Amniotic epithelial cell (primary cell): ENCODE measurements at places on chromosomes 11 and 22.

GRCh38 chr11:90428836-90429235, 206.0 kb upstream of the CHORDC1 start:
- DNase-seq: no peak

DNA sequence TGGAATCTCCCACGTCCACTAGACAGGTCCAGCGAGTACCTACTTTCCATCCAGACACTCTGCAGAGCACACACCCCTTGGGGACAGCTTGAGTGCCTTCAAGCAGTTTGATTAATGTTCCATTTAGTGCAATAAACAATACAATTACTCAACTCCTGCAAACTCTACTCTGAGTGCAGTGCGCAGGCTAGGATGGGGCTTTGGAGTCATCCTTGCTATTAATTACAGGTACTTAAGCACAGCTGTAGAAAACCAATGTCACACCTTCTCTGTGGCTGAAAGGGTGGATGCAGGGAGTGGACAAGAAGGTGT, 82.6 kb downstream of the MN1 start:
- no peak for DNase-seq

DNA sequence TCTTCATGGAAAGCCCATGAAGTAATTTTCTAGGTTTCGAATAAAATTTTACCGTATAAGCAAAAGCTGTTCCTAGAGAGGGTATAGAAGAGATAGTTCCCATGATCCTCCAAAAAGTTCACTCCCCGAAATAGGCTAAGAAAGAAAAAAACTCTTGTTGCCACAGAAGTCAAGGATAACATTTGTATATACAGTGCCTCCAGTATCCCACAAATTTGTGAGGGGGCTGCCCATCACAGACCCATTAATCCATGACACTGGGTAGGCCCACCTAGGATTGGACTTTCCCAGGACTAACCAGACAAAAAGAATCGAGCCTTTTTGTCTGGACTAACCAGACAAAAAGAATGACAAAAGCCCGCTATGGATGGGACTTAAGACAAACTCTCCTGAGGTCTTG, 233.0 kb downstream of the DDX10 start:
- no peak for DNase-seq

GRCh38 chr11:23711981-23712380, 784.9 kb upstream of the LUZP2 start:
- DNase-seq: no peak

- no peak for DNase-seq
Measured at GRCh38 chr11:120231963-120232362, 8.0 kb upstream of the POU2F3 start.

DNA sequence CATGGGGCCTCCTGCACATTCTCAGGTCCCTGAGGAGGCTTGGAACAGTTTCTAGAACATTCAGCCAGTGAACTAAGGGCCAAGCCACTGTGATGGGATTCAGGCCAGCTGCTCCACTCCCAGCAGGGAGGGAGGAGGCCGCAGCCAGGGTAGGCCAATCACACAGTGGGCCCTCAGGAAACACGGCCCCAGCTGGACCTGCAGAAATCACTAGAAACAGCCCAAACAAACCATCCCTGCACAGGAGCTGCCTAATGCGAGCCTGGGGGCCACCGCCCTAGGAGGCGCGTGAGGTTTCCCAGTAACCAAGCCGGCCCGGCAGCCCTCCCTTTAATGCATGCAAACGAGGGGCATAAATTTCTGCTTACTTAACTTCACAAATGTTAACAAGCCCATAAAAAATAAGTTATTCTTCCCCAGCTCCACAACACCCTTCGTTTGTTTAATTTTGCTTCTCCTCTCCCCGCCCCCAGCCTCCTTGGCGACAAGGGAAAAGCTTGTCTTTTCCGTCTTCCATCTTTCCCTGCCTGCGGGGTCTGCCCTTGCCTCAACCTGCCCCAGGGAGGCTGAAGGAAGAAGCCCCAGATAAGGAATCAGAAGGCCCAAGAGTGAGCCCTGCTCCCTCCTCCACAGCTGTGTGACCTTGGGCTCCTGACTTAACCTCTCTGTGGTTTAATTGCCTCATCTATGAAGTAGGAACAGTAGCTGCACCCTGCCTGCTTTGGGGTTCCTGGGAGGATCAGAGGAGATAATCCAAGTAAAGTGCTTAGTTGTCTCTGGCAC, 25.7 kb downstream of the ELFN2 start:
- DNase-seq: peak; percentile 21

- DNase-seq: no peak
Measured at GRCh38 chr11:34314176-34314575, 43.6 kb downstream of the ABTB2 start.

DNA sequence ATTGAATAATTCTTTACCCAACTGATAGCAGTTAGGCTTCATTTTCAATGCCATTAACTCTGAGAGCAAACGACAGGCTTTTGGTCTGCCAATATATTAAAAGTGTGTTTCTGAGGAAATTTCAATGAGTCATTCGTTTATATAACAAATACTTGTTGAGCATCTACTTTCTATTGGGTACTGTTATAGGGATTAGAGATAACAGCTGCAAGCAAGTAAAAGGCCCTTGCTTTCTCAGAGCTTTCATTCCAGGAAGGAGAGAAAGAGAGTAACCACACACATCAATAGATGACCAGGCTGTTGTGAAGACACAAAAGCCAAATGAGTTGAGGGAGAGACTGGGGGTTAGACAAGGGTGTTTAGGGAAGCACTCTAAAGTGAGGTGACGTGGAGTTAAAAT, 35.7 kb downstream of the CD44 start:
- peak; percentile 85 for DNase-seq

- DNase-seq: no peak
Measured at GRCh38 chr11:30045921-30046577, 29.2 kb upstream of the KCNA4 start.

DNA sequence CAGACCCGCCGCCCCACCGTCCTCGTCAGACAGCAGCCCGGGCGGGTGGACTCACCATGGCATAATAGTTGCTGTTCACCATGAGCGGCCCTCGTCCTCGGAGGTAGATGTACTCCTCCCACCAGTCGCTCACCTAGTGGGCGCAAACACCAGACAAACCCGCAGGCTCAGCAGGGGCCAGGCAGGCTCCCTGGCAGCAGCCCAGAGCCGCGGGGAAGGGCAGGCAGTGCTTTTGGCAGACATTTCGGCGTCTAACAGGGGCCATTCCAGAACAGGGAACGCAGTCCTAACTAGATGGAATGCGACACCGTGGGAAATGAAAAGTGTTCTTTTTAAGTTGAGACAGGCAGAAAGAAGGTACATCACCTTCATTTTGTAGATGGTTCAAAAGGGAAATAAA, 44.9 kb downstream of the CPT1A start:
- no peak for DNase-seq

- DNase-seq: peak; percentile 97
Measured at GRCh38 chr11:66694732-66695207, 17.1 kb upstream of the RBM4B start.

- no peak for DNase-seq
Measured at GRCh38 chr11:124297921-124298320, 15.8 kb downstream of the OR8D1 start.

DNA sequence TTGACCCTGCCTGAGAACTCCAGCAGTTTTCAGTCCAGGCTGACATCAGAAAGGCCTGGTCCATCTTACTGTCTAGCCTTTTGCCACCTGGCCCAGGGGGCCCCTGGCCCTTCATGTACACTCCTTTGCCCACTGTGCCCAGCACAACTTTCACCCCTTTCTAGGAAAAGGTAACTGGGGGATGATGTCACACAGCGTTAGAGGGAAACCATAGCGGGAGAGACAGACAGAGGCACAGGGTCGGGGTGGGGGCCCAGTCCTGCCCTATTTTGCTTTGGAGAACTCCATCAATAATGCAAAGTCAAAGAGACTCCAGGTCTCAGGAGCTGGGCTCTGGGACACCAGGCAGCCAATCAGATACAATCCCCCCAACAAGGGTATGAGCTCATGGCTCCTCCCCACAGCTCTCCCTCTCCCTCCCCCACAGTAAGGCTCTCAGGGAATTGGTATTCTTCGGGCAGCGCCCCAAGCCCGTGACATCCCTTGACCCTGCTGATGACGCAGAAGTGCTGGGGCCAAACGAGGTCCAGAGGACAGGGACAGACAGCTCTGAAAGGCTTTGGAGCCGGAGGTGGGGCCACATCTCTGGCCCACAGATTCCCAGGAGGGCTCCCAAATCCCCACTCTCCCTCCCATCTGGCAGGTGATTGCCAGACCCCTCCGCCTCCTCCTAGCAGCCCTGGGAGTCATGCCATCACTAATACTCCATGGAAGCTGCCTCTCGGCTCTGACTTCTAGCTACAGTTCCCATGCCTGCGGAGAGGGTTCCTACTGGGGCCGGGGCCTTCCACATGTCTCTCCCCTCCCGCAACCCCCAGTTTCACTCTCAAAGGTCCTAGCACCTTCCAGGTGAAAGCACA, 5.9 kb downstream of the USP2 start:
- DNase-seq: peak; percentile 57

GRCh38 chr11:111540937-111541253, 375 bp downstream of the LAYN start:
- DNase-seq: no peak

DNA sequence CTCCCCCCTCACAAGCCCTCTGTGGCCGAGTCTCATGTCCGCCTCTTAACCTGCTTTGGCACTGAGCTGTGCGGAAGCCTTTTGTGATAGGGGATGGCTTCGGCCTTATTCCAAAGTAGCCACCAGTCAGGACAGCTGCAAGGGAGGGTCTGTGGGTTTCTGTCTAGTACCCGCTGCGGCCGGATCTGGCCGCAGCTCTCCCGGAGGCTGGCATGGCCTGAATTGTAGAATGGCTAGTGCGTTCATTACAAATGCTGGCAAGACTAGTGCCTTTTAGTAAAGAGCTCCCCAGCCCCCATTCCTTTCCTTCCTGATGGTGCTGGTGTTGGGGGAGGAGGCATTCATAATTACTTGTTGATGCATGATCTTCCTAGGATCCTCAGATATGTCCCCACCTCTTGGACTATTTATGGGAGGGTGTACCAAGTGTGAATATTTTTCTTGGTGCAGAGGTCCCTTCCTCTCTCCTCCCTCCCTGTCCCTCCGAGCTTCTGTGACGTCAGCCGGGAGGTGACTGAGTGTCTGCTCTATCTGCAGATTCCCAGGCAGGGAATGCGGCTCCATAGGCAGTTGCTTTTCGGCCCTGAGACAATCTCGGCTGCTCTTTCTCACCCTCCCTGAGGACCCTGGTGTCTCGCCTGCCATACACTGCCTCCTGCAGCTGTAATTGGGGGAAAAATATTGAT, 108.7 kb upstream of the E2F8 start:
- no peak for DNase-seq

DNA sequence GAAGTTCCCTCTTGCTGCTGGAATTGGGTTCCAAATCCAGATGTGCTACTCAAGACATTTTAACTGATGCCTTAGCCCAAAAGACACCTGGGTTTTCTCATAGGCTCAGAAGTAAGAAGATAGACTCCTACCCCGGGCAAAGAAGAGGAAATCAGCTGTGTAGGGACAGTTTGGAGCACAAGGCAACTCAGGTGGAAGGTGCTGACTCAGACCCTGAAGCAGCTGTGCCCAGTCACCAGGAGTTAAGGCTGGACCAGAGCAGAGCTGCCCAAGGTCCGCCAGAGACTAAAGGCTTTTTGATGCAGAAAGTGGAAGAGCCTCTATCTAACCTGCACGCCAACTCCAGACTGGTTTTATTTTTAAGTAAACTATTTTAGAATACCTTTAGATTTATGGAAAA, 20.6 kb upstream of the RAB1B start:
- DNase-seq: no peak

DNA sequence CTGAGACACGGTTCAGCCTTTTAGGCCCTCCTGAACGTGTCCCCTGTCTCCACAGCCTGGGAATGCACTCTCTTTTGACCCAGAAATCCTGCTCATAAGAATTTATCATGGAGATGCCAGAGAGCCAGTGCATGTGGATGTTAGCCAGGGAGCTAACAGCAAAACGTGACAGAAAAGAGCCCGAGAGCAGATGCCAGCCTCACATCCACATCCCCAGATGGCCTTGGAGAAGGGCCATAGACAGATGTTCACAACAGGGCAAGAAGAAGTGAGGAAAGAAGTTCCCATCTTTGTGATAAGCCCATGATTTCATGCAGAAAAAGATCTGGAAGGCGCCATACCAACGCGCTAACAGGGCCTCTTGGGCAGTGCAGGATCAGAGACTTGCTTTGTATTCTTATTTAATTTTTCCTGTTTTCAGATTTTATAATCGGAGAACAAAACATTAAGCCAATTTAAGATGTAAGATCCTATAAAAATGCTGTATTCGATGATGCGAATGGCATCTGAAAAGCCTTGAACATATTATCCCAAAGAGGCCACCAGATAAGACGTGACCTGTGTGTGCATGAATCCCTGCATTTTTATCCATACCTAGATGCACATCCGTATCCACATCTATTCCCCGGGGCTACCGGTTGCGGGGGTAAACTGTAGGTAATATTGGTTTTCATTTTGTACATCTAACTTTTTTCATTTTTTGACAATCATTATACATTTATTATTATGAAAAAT, 48.7 kb downstream of the IGLL5 start:
- no peak for DNase-seq

- DNase-seq: no peak
Measured at GRCh38 chr11:34337016-34337415, 20.8 kb downstream of the ABTB2 start.

- no peak for DNase-seq
Measured at GRCh38 chr11:62236187-62236586, 5.9 kb upstream of the SCGB1D2 start.

- no peak for DNase-seq
Measured at GRCh38 chr11:134560066-134560465, 148.0 kb upstream of the B3GAT1 start.

GRCh38 chr11:102886999-102887398, 12.2 kb upstream of the MMP12 start:
- no peak for DNase-seq

DNA sequence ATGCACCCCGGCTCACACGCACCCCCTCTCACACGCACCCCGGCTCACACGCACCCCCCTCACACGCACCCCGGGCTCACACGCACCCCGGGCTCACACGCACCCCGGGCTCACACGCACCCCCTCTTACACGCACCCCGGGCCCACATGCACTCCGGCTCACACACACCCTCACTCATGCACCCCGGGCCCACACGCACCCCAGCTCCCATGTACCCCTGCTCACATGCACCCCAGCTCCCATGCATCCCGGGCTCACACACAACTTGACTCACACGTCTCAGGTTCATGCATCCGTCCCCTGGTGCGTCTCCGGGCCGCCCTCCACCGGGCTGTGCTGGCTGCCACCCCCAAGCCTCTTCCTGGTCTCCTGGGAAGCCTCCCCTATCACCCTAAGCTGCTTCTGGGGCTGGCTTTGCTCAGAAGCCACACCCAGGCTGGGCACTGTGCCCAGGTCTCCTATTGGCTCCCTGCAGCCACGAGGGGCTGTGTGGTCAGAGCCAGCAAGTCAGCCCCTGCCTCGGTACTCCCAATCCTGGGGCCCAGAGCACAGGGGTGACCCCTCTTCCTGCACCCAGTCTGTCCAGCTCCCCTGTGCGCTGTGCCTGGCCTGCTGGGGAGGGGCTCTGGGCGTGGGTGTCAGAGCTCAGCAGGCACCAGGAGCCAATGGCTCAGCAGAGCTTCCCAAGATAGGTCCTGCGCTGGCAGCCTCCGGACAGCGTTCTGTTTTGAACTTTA, 16.9 kb downstream of the TSPAN4 start:
- DNase-seq: peak; percentile 93
